ENCODE measurements at places on chromosomes 16 and 17. TPM values are rescaled to one million over a fixed set of nuclear protein-coding genes. Genes with fewer than 3 reads are reported as not detected.

ELMO3 gene
- total RNA-seq, result 1.5 TPM

SLC5A11 gene
- total RNA-seq, result not detected

- DNase-seq, result no peak
These were observed 9.2 kb downstream of the FMNL1 start for GRCh38 chr17:45230787-45231480.

DNA sequence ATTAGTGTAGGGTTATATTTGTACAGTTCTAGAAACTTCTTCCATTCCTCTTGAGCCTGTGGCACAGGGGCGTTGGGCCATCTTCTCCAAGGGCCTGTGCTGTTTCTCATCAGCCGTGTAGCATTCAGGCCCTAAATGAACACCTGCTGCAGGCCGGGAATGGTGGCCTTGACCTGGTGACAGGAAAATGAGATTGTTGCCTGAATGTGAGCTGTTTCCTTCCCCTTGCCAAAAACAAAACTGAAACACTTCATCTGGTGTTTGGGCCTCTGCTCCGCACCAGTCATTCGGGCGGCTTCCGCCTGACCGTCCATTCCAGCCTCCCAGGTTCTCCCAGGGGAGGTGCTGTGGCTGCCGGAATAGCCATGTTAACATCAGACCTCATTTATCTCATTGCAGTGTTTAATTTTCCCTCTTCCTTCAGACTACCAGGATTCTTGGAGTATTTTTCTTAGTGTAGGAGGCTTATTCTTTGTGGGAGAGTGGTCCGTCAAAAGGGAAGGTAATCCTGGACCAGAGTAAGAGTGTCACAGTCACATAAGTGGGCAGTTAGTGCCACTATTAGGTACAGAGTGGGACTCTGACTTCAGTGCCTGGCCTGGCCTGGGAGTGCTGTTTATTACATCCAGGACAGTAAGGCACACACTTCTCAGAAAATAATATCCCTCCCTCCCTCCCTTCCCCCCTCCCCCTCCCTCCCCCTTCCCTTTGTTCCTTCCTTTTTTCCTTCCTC, 61.9 kb downstream of the WWP2 start:
- DNase-seq, result no peak

DNA sequence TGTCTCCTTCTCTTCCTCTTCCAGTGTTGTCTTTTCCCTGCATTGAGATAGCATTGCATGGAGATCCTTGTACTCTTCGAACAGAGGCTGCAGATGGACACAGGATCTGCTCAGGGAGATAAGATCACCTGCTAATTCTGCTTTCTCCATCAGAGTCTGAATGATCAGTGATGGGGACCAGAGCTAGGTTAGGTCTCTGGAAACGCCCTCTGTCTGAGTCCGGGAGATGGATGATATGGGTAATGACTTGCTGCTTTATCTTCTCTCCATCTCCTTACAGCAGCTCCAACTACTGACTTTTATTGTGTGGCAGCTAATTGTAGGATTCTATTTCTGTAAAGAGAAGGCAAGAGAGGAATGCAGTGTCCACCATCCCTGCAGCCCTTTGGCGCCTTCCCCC, 435.6 kb downstream of the WWOX start:
- DNase-seq, result no peak

DNA sequence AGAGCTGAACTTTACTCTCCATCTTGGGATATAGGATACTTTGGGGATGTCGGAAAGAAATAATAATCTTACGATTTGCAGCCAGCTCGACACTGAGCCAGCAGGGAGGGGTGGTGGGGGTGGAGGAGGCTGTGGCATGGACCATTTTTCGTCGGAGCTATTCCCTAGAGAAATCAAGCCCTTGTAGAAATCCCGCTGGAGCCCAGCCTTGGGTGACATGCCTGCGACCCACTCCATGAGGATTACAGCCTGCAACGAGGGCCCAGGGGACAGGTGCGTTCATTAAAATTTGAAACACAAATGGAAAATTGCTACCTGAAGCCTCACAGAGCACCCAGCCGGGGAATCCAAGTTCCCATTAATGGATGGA, 82.8 kb upstream of the GSE1 start:
- DNase-seq, result no peak

GRCh38 chr16:82510789-82511305, 115.9 kb upstream of the CDH13 start:
- DNase-seq, result no peak

GRCh38 chr16:79182616-79183015, 417.9 kb downstream of the MAF start:
- no peak for DNase-seq

DNA sequence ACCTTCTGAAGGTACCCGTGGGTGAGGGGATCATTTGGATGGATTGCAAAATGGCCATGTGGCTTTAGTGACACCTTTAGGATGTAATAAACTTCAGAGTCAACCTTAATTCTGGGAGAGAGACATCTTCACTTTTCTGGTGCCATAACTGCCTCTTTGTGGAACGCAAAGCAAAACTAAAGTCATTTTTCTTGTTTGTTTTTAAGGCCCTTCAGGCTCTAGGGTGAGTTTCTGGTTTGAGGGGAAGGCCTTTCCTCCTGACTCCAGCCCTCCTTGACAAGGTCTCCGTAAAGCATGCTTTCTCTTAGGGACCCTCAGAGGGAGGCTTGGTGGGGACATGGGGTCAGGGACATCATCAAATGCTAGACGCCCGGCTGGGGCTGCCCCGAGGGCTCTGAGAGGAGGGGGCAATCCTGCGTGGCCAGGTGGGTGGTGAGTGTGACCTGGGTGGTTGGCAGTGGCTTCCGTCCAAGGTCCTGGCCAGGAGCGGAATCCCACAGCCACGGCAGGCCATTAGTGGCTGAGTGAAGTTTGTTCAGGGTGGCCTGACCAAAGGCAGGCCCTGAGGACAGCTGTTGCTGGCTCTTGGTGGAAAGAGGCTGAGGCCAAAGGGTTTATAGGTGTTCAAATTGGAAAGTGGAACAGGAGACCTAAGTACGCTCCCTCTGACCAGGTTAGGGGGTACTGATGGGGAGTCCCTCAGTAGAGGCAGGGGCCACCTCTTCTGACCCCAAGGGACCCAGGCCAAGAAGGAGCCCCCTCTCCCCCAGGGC, 112.2 kb downstream of the METRNL start:
- DNase-seq, result no peak

DNA sequence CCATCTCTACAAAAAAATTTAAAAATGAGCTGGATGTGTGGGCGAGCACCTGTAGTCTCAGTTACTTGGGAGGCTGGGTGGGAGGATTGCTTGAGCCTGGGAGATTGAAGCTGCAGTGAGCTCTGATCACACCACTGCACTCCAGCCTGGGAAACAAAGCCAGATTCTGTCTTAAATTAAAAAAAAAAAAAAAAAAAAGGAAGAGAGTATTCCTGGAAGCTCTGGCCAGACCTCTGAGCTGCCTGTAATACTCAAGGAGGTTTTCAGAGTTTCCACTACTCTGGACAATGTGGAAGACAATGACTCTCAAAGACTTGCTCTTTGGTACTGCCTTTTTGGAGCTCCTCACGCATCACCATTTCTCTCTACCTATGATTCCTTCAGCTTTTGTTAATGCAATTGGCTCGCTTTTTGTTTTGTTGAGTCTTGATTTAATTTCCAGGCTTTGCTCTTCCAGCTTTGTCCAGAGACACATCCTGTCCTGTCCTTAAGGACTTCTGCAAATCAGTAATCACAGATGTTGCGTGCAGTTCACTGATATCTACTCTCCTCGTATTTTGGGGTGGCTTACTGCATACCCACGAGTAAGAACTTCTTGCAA, 10.8 kb downstream of the CHD9 start:
- DNase-seq, result no peak

DNA sequence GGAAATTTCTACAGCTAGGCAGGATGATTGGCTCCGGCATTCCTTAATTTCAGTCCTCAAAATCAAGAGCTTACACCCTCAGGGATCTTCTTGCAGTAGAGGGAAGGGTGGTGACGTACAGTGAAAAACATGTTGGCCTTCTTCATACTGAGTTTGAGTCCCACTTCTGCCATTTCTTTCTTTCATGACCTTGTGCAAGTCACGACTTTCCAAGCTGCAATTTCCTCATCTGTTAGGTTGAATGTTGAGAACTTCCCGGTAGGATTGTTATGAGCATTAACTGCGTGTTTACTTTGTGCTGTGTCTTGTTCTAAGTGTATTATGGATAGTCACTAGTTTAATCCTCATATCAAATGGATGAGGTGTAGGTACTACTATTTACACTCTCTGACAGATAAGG, 7.9 kb downstream of the SENP3 start:
- DNase-seq, result no peak
